ENCODE measurements at places on chromosomes 3 and 15.

DNA sequence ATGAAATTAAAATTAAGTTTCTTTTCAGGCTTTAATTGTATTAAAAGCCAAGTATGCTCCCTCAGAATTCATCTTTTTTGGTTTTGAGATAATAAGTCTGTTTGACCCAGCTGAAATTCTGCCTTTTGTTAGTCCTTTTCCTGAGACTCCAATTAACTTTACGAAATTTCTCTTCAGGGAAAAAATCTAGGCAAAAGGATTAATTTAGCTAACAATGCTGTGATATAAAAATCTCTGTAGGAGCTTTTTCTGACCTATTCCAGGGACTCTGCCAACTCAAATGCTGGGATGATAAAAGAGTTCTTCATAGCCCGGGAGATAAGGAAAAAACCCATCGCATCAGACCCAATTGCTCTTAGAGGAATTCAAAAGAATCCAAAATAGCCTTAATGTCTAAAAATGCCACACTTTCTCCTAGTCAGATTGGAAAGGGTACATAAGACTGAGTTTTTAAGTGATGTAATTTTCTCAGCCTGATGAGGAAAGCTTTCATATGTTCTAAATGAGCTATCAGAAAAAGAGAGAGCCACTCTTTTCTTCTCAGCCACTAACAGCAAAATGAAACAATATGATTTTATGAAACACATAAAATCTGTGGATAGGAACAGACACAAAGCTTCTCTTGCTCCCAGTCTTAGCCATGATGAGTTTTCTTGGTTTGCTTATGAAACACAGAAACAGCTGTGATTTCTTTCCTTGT, 405.1 kb downstream of the ROBO1 start:
- peaks cover 2% of the 10 kb centered on the region for H3K27me3 ChIP-seq
- no peak for DNase-seq
- H3K36me3 ChIP-seq: no peaks in the 10 kb centered on the region
- no peak overlapping the region for H3K27ac ChIP-seq
- H3K4me1 ChIP-seq: peaks cover 10% of the 10 kb centered on the region

DNA sequence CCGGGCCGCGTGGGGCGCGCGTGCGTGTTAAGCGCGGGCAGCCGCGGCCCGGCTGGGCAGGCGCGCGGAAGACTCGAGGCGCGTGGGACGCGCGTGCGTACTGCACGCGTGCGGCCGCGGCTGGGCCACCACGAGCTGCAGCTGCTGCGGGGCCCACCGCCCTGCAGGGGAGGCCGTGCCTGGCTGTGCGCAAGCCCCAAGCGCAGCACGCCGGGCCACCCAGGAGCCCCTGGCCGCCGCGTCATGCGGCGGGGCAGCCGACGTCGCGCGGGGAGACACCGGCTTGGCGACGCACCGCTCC, 590 bp upstream of the TRIM71 start:
- no peaks in the 10 kb centered on the region for H3K36me3 ChIP-seq
- H3K4me1 ChIP-seq: no peaks in the 10 kb centered on the region
- no peak overlapping the region for H3K4me3 ChIP-seq
- no peak for DNase-seq
- H3K27me3 ChIP-seq: peaks cover 71% of the 10 kb centered on the region

GRCh38 chr15:61621865-61622264, 392.8 kb upstream of the RORA start:
- no peak overlapping the region for H3K27ac ChIP-seq
- no peak for DNase-seq
- H3K27me3 ChIP-seq: peaks cover 11% of the 10 kb centered on the region
- no peaks in the 10 kb centered on the region for H3K36me3 ChIP-seq
- H3K4me1 ChIP-seq: no peaks in the 10 kb centered on the region
- no peak overlapping the region for H3K4me3 ChIP-seq

DNA sequence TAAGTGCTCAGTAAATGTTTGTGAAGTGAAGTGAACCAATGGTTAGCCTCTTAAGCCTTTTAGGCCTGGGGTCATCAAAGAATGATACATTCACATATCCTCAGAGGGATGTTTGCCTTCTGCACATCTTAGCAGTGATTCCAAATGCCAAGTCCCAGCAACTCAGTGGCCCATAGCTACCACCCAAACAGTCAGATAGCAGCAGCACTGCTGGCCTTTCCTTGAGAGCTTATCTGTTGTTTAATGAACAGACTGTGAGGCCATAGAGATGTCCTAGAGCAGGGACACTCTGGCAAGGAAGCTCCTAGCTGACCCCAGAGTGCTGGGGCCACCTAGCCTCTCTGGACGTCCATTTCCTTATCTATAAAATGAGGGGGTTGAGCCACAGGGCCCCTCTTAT, 86.8 kb downstream of the CYP19A1 start:
- no peaks in the 10 kb centered on the region for H3K36me3 ChIP-seq
- DNase-seq: no peak
- H3K27me3 ChIP-seq: no peaks in the 10 kb centered on the region
- no peak overlapping the region for H3K4me3 ChIP-seq
- H3K27ac ChIP-seq: no peak overlapping the region
- no peaks in the 10 kb centered on the region for H3K4me1 ChIP-seq

DNA sequence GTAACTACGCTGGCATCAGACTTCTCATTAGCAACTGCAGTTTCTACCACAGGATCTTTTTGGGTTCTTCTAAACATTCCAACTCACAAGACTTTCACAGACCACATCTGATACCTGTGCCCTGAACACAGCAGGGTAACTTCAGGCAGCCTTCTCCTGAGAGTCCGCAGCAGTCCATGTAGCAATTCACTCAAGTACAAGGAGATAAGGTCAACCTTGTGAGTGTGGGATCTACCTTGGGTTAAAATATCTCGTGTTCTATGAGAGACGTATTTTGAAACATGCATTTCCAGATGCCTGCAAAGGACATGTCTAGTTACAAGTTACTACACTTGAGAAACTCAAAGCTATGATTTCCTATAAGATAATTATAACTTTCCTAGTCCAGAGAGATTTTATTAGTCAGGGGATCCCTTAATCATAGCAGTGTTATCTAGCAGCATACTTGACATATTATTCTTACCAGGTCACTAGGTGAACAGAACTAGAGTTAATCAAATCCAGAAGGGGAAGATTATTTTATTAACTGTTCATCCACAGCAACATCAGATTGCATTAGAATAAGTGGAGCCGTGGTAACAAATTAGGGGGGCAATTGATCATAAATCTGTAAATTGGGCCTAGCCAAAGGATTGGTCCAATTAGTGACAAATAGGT, 66.4 kb downstream of the ASTE1 start:
- H3K4me3 ChIP-seq: no peak overlapping the region
- H3K4me1 ChIP-seq: peaks cover 19% of the 10 kb centered on the region
- peaks cover 3% of the 10 kb centered on the region for H3K27me3 ChIP-seq
- H3K27ac ChIP-seq: no peak overlapping the region
- H3K36me3 ChIP-seq: peaks cover 69% of the 10 kb centered on the region

- H3K4me3 ChIP-seq: peak overlapping the region; percentile 34
- H3K4me1 ChIP-seq: no peaks in the 10 kb centered on the region
- H3K27me3 ChIP-seq: peaks cover 4% of the 10 kb centered on the region
- no peak overlapping the region for H3K27ac ChIP-seq
- no peaks in the 10 kb centered on the region for H3K36me3 ChIP-seq
Measured at GRCh38 chr3:27713435-27714145, 8.5 kb downstream of the EOMES start.

DNA sequence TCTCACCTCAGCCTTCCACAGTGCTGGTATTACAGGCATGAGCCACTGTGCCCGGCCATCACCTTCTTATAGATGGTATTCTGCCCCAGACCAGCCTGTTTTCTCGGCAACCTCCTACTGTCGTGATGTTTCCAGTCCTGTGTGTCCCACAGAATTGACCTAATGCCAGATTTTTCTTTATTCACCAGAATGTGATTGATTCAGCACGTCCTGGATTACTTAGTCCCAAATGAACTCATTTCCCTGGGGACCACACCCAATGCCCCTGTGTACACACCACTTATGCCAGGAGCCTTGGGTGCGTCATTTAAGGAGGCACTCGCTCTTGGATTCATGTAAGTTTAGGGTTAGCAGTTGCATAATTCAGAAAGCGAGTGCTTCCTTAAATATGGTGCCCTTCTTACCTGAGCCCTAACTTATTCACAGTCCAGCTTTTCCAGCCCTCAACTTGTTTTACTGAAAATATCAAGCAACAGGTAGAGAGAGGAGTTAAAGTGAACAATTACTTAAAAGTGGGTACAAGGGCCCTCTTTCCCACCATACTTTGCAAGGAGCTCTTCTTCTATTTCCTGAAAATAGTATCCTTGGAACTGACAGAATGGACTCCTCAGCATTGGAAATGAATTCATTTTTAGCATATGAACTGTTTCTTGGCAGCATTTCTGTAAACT, 64.6 kb upstream of the UBE2E1 start:
- peak; percentile 92 for DNase-seq
- no peaks in the 10 kb centered on the region for H3K36me3 ChIP-seq
- H3K4me3 ChIP-seq: peak overlapping the region; percentile 0
- peak overlapping the region; percentile 98 for H3K27ac ChIP-seq
- no peaks in the 10 kb centered on the region for H3K27me3 ChIP-seq

- H3K27ac ChIP-seq: no peak overlapping the region
- DNase-seq: no peak
- no peak overlapping the region for H3K4me3 ChIP-seq
- H3K4me1 ChIP-seq: peaks cover 16% of the 10 kb centered on the region
Measured at GRCh38 chr3:12349895-12350811, 61.3 kb downstream of the PPARG start.

DNA sequence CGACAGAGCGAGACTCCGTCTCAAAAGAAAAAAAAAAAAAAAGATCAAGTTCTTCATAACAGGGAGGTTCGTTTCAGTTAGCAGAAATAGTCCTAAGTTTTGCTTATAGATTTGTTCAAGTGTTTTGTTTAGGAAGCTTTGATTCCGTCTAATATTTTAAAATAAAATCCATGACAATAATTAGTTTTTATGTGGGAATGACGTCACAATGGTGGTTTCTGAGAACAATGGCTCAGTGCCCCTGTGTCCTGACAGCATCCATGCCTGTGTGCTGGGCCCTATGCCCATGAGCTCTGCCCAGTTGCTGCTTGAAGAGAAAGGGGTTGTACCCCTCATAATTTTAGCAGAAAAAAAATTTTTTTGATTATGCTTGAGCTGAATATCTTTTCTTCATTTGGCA, 134.0 kb downstream of the SST start:
- no peaks in the 10 kb centered on the region for H3K27me3 ChIP-seq
- no peak overlapping the region for H3K4me3 ChIP-seq
- no peak overlapping the region for H3K27ac ChIP-seq
- no peak for DNase-seq

- peaks cover 51% of the 10 kb centered on the region for H3K36me3 ChIP-seq
- no peak overlapping the region for H3K27ac ChIP-seq
- peak; percentile 59 for DNase-seq
- H3K4me1 ChIP-seq: no peaks in the 10 kb centered on the region
- no peaks in the 10 kb centered on the region for H3K27me3 ChIP-seq
- H3K4me3 ChIP-seq: no peak overlapping the region
Measured at GRCh38 chr3:47007482-47008233, 28.2 kb downstream of the NBEAL2 start.

- no peaks in the 10 kb centered on the region for H3K27me3 ChIP-seq
- DNase-seq: peak; percentile 71
Measured at GRCh38 chr3:115436767-115437301, 186.5 kb upstream of the GAP43 start.

GRCh38 chr3:51686512-51687215, 15.6 kb downstream of the TEX264 start:
- H3K27me3 ChIP-seq: no peaks in the 10 kb centered on the region
- DNase-seq: no peak
- peaks cover 49% of the 10 kb centered on the region for H3K36me3 ChIP-seq
- H3K4me1 ChIP-seq: peaks cover 4% of the 10 kb centered on the region
- no peak overlapping the region for H3K4me3 ChIP-seq

DNA sequence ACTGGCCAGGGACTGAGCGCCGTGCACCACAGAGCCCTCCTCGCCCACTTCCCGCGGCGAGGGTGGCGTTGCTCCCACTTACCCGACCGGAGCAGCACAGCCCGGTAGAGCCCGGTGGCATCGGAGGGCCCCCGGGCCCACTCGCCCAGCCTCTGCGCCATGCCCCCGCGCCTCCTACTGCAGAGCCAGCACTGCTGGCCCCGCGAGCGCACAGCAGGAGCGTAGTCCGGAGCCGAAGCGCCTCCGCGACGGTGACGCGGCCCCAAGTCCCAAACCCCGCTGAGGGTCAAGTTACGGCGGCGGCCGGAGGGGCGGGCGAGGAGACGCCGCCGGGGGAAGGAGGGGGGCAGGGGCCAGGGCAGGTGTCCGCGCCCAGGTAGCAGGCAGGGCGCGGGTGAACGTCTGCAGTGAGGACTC, 9.6 kb upstream of the FAM107A start:
- no peak for DNase-seq
- H3K36me3 ChIP-seq: no peaks in the 10 kb centered on the region
- no peaks in the 10 kb centered on the region for H3K4me1 ChIP-seq
- no peak overlapping the region for H3K27ac ChIP-seq
- no peak overlapping the region for H3K4me3 ChIP-seq
- H3K27me3 ChIP-seq: peaks cover 26% of the 10 kb centered on the region

GRCh38 chr15:28944696-28945300, 59.0 kb downstream of the APBA2 start:
- no peak overlapping the region for H3K27ac ChIP-seq
- no peak for DNase-seq
- H3K27me3 ChIP-seq: no peaks in the 10 kb centered on the region
- no peaks in the 10 kb centered on the region for H3K36me3 ChIP-seq

DNA sequence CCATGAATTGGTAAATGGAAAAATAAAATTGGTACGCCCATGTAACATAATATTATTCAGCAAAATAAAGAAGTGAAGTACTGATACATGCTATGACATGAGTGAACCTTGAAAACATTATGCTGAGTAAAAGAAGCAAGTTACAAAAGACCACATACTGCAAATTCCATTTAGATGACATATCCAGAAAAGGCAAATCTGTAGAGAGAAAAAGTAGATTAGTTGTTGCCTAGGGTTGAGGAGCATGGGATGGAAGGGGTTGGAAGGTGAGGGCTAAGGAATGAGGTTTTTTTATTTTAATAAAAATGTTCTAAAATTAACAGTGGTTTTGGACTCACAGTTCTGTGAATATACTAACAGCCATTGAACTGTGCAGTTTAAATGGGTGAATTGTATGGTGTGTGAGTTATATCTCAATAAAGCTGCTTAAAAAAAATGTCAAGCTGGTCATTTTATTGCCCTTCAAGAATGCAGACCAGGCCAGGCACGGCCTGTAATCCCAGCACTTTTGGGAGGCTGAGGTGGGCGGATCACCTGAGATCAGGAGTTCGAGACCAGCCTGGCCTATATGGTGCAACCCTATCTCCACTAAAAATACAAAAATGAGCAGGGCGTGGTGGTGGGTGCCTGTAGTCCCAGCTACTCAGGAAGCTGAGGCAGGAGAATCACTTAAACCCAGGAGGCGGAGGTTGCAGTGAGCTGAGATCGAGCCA, 8.1 kb upstream of the DLG1 start:
- H3K27me3 ChIP-seq: no peaks in the 10 kb centered on the region
- H3K4me1 ChIP-seq: peaks cover 44% of the 10 kb centered on the region
- H3K36me3 ChIP-seq: no peaks in the 10 kb centered on the region
- H3K4me3 ChIP-seq: no peak overlapping the region
- peak overlapping the region; percentile 92 for H3K27ac ChIP-seq

- no peak for DNase-seq
- H3K36me3 ChIP-seq: no peaks in the 10 kb centered on the region
- no peaks in the 10 kb centered on the region for H3K27me3 ChIP-seq
- peaks cover 35% of the 10 kb centered on the region for H3K4me1 ChIP-seq
- no peak overlapping the region for H3K4me3 ChIP-seq
- peak overlapping the region; percentile 71 for H3K27ac ChIP-seq
Measured at GRCh38 chr3:42042747-42043098, 48.4 kb upstream of the TRAK1 start.
